ENCODE measurements at places on chromosomes 11 and 22.

DNA sequence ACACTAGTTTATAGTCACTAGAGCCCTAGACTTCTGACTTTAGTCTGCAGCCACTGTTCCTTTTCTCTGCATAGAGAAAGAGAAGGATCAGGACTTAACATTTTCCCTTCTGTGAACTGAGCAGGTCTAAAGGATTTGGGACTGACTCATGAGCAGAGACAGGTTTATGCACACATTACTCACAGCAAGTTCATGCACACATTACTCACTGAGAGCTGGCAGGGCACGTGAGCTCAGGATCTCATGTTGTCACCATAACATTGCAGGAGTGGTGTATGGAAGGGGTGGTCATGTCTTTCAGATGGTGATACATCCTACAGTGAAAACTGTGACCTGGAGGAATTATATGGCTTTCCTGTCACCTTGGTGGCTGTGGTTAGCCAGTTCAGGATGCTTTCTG lies 56.4 kb downstream of the CEP164 start:
- DNase-seq = no peak

DNA sequence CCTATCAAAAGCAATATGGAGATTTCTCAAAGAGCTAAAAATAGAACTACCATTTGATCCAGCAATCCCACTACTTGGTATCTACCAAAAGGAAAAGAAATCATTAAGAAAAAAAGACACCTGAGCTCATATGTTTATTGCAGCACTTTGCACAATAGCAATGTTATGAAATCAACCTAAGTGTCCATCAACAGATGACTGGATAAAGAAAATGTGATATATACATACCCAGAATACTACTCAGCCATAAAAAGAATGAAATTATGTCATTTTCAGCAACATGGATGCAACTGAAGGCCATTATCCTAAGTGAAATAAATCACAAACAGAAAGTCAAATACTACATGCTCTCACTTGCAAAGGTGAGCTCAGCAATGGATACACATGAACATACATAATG lies 1565.5 kb upstream of the RAG2 start:
- DNase-seq = no peak

DNA sequence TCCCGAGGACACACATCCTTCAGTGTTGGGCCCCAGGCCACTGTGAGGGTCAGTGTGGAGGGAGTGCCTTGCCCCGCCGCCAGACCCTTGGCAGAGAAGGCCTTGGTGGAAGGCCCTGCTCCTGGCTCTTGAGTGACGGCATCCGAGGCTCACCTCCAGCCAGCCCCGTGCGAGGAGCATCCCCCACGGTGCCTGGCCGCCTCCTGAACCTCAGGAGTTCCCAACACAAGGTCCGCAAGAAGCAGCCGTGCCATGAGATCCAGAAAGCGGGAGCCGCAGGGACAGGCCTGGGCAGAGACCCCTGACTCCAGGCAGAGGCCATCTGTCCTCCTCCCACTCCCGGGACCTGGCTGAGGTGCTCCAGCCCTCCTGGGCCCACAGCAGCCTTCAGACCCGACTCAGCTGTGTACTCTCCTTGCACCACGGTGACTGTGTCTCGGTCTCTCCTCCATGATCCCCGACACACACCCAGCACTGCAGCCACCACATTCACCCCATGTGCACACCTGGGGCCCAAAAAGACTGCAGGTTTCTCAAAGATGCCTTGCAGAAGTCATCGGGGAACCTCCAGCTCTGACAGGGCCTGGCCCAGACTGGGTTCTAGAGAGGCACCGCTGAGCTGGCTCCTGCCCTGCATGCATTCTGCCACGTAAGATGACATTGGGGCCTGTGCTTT lies 870.2 kb downstream of the BRD1 start:
- no peak for DNase-seq

DNA sequence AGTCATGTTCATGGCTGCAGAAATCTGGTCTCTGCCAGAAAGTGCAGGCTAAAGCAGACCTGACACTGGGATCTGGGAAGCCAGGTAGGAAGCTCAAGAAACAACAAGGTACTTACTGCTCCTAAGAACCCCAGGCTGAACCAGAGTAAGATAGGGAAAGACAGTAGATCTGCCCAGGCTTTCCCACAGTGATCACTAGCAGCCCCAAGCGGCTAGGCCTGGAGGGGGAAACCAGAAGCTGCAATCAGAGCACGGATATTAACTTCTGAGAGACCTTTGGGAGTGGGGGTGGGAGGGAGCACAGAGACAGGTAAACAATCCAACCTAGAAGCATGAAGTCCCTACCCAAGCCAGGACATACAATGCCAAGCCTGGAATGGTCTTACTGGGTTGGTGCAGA lies 135.2 kb upstream of the C11orf58 start:
- no peak for DNase-seq

DNA sequence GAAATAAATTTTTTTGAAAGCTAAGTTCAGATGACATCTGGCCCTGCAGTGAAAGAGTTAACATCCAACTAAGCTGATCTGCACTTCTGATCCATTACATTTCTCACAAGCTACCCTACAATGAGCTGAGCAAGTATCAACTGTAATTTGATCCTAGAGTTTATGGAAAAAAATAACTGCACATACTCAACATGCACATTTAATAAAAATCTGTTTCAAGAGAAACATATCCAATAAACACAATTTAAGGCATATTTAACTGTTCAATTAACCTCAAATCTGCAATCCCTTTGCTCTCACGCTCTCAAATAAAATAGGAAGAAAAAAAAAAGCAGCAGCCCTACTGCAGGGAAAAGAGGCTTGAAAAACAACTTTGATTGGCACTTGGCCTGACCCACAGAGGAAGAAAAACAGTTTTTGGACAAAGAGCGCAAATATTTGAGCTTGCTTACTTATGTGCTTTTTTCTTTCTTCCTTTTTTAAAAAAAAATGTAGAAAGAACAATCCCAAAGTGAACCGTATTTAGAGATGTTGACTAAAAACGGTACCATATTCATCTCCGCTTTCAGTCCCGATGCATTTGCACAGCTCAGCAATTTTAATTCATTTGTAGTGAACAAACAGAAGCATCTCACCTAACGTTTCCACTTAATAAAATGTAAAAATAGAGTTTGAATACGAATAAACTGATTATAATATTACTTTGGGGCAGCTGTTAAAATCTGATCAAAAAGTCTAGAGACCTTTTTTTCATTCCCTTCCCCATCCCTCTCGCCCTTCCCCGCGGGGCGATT lies 1.6 kb downstream of the SESN3 start:
- peak; percentile 6 for DNase-seq

GRCh38 chr11:65849366-65849765 lies 8.6 kb downstream of the CFL1 start:
- no peak for DNase-seq

DNA sequence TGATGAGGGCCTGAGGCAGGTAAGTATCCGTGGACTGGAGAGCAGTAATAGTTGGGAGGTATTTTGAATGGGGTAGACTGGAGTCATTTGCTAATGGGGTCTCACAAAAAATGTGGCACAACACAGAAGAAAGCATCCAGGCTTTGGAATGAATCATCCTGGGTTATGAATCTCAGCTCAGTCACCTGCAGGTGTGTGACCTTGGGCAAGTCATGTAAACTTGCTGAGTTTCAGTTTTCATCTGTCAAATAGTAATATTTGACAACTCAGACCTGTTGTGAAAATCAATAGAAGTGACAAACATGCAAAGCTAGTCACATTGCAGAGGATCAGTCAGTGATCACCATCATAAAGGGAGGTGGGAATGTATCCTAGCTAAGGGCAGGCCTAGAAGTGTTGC lies 232.0 kb upstream of the TENM4 start:
- DNase-seq = no peak

- no peak for DNase-seq
These were observed 3.0 kb downstream of the UFD1 start for GRCh38 chr22:19476023-19476422.

DNA sequence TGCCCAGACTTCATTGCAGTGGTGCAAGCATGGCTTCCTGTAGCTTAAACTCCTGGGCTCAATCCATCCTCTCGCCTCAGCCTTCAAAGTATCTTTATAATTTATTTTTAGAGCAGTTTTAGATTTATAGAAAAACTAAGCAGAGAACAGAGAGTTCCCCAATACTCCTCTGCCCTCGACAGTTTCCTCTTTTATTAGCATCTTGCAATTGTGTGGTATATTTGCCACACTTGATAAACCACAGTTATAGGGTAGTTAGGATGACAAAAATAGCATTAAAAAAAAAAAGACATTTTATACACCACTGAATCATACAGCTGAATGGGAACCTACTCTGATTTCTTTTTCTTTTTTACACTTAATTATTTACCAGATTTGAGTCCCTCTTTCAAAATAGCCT lies 31.2 kb downstream of the MS4A2 start:
- DNase-seq = no peak
